Left lung (tissue), 14 donors: ENCODE measurements at places on chromosomes 6 and 20. TPM values are rescaled to one million over a fixed set of nuclear protein-coding genes. Genes with fewer than 3 reads are reported as not detected.
A peak's percentile ranks its signal among the peaks of the same experiment; 100 is the strongest.

TRIM40 gene
- total RNA-seq, result not detected

AK9 gene
- total RNA-seq, result 4.6 TPM

MPIG6B gene
- total RNA-seq, result 1.9 TPM

SCAND1 gene
- 58.1 TPM for total RNA-seq

PLG gene
- 0.79 TPM for total RNA-seq

DCBLD1 gene
- 55.8 TPM for total RNA-seq

MEP1A gene
- not detected for total RNA-seq

GRCh38 chr6:52834481-52834880 is 6.1 kb downstream of the GSTA5 start:
- H3K27me3 ChIP-seq, result no peaks in the 10 kb centered on the region
- H3K27ac ChIP-seq, result no peak overlapping the region
- no peak overlapping the region for H3K4me3 ChIP-seq
- no peaks in the 10 kb centered on the region for H3K4me1 ChIP-seq
- no peak for DNase-seq

DNA sequence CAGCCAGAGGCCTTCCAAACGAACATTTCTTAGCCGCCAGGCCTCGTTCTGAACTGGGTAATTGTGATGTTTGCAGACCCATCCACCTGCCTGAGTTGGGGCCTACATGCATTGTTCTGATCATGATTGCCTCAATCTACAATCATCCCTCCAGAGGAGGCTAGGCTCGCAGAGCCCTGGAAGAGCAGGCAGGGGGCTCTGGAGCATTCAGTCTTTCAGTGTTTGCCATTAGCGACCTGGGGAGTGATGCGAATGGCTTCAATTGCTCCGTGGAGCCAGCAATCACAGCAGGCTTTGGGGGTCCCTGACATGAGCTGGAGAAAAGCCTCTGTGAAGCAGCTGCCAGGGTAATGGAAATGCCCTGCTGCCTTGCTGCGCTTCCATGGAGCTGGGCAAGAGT is 22.0 kb downstream of the SNAP25 start:
- H3K4me3 ChIP-seq, result no peak overlapping the region
- no peaks in the 10 kb centered on the region for H3K36me3 ChIP-seq
- no peaks in the 10 kb centered on the region for H3K27me3 ChIP-seq
- DNase-seq, result no peak
- no peak overlapping the region for H3K27ac ChIP-seq
- H3K4me1 ChIP-seq, result no peaks in the 10 kb centered on the region

- no peak overlapping the region for H3K4me3 ChIP-seq
- no peak for DNase-seq
- H3K27ac ChIP-seq, result no peak overlapping the region
- no peaks in the 10 kb centered on the region for H3K36me3 ChIP-seq
Observed at GRCh38 chr20:45300961-45301360, 5.7 kb upstream of the RBPJL start.

GRCh38 chr6:62045502-62045901 is 240.5 kb downstream of the KHDRBS2 start:
- H3K4me3 ChIP-seq, result no peak overlapping the region
- no peak for DNase-seq
- no peaks in the 10 kb centered on the region for H3K36me3 ChIP-seq
- no peak overlapping the region for H3K27ac ChIP-seq
- H3K4me1 ChIP-seq, result no peaks in the 10 kb centered on the region
- H3K27me3 ChIP-seq, result no peaks in the 10 kb centered on the region

DNA sequence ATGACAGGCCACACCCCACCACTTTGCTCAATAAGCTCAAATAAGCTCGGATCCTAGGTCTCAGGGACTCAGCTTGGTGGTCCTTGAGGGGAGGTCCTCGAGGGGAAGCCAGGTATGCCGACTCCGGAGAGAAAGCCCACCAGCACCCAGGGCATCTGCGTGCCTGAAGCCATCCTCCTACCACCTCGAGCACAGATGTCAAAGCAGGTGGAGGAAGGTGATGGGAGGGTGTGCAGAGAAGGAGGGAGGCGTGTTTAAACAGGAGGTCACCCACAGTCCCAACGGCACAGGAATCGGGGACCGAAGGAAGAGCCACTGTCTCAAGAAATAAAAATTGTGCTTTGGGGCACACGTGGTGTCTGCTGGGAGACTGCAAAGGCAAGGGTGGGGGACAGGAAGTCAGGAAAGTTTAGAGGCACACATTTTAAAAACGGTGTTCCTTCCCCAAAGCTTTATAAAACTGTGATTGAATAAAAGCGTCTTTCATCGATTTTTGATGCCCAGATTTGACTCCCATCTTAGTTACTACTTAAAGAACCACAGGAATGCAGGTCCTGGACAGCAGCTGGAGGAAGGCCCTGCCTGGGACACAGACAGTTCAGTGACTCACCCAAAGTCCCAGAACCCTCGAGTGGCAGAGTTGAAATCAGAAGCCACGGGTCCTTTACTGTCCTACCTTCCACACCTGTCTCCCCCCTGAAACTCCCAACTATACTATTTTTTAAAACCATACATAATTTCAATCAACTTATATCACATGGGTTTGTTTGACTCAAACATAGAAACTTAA is 221.0 kb upstream of the PDE10A start:
- DNase-seq, result no peak
- no peak overlapping the region for H3K27ac ChIP-seq
- H3K27me3 ChIP-seq, result no peaks in the 10 kb centered on the region

DNA sequence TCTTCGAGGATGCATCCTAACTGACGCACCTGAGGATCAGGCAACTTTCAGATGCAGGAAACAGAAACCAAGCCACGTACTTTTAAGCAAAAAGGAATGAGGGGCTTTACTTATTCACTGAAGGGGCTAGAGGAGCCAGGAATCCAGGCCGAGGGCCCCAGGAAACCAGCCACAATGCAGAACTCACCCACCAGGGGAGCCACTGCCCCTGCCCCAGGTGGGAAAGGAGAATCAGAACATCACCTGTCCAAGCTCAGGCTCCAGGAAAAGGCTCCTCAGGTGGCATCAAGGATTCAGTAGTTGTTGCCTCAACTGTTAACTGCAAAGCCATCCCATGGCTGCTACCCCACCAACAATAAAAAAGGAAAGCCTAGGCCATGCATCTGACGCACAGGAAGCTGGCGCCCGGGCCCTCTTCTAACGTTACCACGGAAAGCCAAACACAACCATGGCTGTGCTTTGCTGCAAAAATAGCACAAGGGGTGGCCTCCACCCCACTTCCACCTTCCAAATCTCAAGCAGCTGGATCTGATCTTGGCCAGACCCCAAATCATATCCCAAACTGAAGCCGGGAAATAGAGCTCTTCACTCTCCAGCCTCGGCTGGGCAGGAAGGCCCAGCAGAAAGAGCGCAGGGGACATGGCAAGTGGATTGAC is 121.0 kb downstream of the PREX1 start:
- no peaks in the 10 kb centered on the region for H3K36me3 ChIP-seq
- no peaks in the 10 kb centered on the region for H3K27me3 ChIP-seq
- no peak overlapping the region for H3K4me3 ChIP-seq
- H3K4me1 ChIP-seq, result no peaks in the 10 kb centered on the region
- H3K27ac ChIP-seq, result peak overlapping the region; percentile 56
- DNase-seq, result no peak

- no peak for DNase-seq
- no peaks in the 10 kb centered on the region for H3K36me3 ChIP-seq
- no peak overlapping the region for H3K4me3 ChIP-seq
- H3K27me3 ChIP-seq, result no peaks in the 10 kb centered on the region
- H3K27ac ChIP-seq, result no peak overlapping the region
Observed at GRCh38 chr6:103280417-103280816, 1579.3 kb downstream of the HACE1 start.

DNA sequence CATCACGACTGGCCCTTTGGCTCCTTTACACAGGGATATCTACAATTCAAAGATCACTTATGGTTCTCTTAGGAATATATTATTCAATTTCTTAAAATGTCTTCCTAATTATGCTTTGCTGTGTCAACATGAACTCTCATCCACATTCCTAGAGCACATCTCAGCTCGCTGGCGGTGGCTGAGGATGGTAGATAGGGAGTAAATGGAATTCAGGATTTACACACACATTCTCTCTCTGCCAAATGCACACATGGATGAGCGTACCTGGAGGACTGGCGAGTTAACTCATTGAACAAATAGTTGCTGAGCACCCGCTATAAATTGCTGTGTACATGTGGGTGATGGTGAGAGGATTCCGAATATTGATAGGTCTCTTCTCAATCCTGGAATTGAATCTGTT is 4.8 kb upstream of the MRPS10 start:
- H3K27me3 ChIP-seq, result no peaks in the 10 kb centered on the region
- peaks cover 4% of the 10 kb centered on the region for H3K36me3 ChIP-seq
- no peaks in the 10 kb centered on the region for H3K4me1 ChIP-seq
- DNase-seq, result no peak
- H3K4me3 ChIP-seq, result no peak overlapping the region

GRCh38 chr6:1346558-1347091 is 34.7 kb downstream of the FOXQ1 start:
- peaks cover 19% of the 10 kb centered on the region for H3K4me1 ChIP-seq
- peak overlapping the region; percentile 41 for H3K27ac ChIP-seq
- no peaks in the 10 kb centered on the region for H3K27me3 ChIP-seq
- H3K4me3 ChIP-seq, result no peak overlapping the region
- no peak for DNase-seq

- peaks cover 34% of the 10 kb centered on the region for H3K4me1 ChIP-seq
- no peak for DNase-seq
- H3K27ac ChIP-seq, result peak overlapping the region; percentile 46
- no peak overlapping the region for H3K4me3 ChIP-seq
- no peaks in the 10 kb centered on the region for H3K27me3 ChIP-seq
Observed at GRCh38 chr6:149761438-149761837, 11.9 kb downstream of the PCMT1 start.

DNA sequence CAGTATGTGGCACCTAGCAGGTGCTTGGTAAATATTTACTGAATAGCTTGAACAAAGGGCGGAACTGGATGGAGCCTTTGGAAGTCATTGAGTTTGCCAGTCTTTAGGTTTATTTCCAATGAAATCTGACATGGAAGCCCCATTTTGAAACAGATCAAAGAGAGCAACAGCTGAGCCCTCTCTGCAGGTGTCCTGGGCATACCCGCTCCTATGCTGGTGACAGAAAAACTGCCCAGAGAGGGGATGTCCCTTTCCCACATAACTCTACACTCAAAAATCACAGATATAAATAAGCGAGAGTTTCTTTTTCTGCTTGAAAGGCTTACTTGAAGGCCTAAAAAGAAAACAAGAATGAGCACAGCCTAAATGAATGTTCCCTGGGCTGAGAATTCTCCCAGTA is 53.0 kb upstream of the RALY start:
- no peaks in the 10 kb centered on the region for H3K36me3 ChIP-seq
- no peaks in the 10 kb centered on the region for H3K27me3 ChIP-seq
- no peaks in the 10 kb centered on the region for H3K4me1 ChIP-seq

DNA sequence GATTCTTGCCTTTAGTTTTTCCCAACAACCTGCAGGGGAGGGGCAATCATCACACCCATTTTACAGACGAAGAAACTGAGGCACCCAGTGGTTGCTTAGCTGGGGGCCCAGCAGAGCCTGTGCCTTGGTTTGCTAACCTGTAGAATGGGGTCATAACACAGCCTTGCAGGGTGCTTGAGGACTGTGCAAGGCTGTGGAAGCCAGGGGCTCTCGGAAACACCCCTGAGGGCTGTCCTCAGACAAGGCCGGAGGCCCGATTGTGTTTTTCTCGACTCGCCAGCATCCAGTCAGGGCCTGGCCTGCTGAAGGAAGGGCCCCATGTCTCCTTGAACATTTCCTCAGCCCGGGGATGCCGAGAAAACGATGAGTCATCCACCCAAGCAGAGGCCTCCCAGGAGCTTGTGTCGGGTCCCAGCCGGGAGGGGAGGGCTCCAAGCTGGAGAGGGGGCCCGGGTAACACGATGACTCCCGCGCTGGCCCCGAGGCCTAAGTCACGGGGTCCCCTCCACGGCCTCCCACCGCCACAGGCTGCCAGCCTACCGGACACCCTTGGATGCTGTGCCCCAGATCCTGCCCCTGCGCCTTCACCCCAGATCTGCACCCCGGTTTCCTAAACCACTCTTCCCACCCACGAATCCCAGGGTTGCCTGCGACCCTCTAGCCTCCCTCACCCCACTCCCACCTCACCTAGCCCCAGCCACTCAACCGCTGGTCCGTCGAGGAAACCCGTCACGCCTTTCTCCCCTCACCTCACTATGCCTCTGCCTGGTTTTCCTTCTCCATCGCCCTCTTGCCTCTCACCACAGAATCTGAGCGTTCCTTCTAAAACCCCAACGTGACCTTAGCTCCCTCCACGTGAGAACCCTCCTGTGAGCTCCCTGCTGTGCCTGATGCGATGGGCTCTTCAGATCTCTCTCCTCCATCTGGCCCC is 10.6 kb downstream of the NOL4L start:
- H3K4me3 ChIP-seq, result no peak overlapping the region
- H3K4me1 ChIP-seq, result peaks cover 13% of the 10 kb centered on the region
- no peak for DNase-seq
- no peak overlapping the region for H3K27ac ChIP-seq
- no peaks in the 10 kb centered on the region for H3K27me3 ChIP-seq

- no peaks in the 10 kb centered on the region for H3K36me3 ChIP-seq
- no peak overlapping the region for H3K27ac ChIP-seq
- no peak for DNase-seq
- no peaks in the 10 kb centered on the region for H3K4me1 ChIP-seq
Observed at GRCh38 chr6:146388736-146389364, 154.8 kb upstream of the RAB32 start.

DNA sequence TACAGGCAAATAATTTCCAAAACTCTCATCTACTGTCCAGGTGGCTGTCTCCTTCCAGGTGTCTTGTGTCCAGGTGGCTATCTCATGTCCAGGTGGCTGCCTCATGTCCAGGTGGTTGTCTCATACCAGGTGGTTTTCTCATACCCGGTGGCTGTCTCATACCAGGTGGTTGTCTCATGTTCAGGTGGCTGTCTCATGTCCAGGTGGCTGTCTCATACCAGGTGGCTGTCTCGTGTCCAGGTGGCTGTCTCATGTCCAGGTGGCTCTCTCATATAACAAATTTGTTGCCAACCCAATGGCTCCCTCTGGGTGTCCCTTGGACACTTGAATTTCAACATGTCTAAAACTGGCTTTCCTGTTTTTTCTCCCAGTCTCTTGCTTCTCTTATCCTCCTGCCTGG is 14.3 kb upstream of the SLC22A3 start:
- no peak for DNase-seq
- no peak overlapping the region for H3K4me3 ChIP-seq
- H3K27me3 ChIP-seq, result no peaks in the 10 kb centered on the region
- no peak overlapping the region for H3K27ac ChIP-seq
- H3K4me1 ChIP-seq, result no peaks in the 10 kb centered on the region

- H3K36me3 ChIP-seq, result no peaks in the 10 kb centered on the region
- H3K4me1 ChIP-seq, result no peaks in the 10 kb centered on the region
- no peak for DNase-seq
- no peak overlapping the region for H3K27ac ChIP-seq
- H3K27me3 ChIP-seq, result no peaks in the 10 kb centered on the region
- no peak overlapping the region for H3K4me3 ChIP-seq
Observed at GRCh38 chr6:22690446-22690845, 121.1 kb downstream of the HDGFL1 start.
